ENCODE measurements at places on chromosomes 7 and 10.

DNA sequence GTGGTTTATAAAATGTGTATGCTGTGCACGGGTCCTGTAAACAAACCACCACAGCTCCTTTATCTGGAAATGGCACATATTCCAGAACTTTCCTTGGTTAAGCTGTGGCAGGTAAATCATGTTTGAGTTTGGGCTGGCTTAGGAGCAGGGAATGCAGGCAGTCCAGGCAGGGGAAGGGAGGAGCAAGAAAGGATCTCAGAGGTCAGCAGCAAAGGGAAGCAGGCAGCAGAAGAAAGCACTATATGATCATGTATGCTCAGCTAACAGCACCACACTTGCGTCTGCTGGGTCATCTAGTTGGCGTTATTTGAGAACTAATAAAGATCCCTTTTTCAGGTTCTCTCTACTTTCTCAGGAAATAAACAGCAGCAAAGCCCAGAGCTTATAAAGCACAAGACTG is 7.8 kb downstream of the ICA1 start:
- DNase-seq = no peak

DNA sequence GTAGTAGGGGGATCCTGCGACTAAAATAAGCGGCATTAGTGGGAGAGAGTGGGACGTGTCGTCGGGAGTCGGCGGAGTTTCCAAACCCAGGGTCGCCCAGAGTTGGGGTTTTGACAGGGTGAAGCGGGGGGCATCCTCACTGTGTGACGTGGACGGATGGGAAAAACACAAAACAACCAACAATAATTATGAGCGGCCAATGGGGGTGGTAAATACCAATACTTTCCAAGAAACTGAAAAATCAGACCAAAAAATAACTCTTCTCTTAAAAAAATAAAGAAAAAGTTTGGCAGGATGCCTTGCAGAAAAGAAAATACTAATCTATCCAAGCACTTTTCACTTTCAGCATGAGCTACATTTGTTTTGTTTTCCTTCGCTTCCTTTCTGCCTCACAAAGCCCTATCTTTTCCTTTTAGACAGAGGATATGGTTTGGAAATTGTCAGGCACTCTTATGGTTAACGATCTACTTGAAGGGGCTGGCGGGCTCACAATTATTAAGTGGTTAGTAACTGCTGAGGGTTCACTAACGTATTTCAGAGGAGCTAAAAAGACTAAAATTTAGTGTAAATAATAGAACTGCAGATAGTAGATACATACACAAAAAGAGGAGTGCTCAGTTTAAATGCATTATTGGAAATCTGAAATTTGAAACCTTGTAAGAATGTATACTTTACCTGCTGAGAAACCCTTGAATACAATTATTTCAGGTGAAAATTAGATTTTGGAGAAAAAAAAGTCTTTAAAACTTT is 802 bp upstream of the CDK6 start:
- no peak for DNase-seq

GRCh38 chr10:85611093-85611740 is 755.4 kb downstream of the GRID1 start:
- DNase-seq = no peak

DNA sequence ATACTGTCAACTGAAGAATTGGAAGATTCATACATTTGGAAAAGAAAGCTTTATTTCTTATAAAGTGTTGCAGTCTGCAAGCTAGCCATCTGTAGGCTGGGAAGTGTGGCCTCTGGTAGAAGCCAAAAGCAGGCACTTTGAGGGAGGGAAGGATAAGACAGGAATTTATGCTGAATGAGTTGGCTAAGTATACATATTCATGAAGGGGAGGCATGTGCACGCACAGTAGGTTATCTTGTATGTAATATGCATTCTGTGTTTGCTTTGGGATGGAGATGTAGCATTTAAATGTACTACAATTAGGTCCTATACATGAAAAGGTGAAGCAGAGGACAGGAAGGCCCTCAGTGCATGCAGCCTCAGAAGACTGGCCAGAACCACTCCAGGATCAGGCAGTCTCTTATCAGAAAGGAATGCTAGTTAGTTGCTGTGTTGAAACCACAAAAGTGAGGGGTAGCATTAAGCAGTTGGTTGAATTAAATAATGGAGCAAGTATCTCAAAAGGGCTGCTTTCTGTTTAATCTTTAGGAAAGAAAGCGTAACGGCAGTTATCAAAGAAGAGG is 40.9 kb downstream of the MYO3A start:
- no peak for DNase-seq

DNA sequence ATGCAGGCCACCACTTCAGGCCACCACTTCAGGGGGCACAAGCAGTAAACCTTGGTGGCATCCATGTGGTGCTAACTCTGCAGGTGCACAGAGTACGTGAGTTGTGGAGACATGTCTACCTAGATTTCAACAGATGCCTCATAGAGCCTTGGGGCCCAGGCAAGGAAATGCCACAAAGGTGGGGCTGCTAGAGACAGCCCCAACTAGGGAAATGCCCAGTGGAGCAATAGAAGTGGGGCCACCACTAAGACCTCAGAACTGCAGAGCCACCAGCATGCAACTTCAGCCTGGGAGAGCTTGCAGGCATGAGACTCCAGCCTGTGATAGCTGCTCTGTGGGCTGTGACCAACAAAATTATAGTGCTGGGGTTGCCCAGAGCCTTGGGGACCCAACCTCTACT is 107.6 kb downstream of the DNAJC1 start:
- no peak for DNase-seq

DNA sequence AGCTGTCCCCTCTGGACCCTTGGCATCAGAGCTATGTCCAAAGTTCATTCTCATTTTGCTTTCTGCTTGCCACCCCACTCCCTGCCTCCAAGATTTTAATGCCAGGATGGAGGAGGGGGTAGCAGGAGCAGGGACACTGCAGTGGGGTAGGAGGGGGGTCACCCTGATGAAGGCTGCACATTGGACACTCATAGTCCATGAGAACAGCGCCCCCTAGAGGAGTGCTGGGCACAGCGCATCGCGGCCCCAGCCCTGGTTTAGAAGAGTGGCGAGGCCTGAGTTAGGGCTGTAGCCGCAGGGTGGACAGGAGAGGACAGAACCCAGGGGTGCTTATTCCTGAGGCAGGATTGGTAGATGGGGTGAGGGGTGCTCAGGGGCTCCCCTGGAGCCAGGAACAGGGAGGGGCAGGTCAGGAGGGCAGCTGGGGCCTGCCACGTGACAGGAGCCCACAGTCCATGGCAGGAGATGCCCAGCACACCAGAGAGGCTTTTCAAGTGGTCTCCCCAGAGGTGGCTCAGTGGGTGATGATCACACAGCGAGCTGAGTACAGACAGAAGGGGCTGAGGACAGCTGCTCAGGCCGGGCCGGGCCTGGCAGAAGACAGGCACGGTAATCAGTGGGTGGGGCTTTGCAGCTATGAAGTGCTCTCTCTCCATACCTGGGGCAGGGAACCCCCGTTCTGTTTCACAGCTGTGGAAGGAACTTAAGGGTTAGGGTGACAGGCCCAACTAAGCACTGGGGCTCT is 71.4 kb downstream of the NEURL1 start:
- DNase-seq = peak; percentile 51

- no peak for DNase-seq
Observed at GRCh38 chr10:65291286-65291685, 1634.5 kb upstream of the LRRTM3 start.

GRCh38 chr10:122530177-122530576 is 30.4 kb upstream of the DMBT1 start:
- DNase-seq = no peak

DNA sequence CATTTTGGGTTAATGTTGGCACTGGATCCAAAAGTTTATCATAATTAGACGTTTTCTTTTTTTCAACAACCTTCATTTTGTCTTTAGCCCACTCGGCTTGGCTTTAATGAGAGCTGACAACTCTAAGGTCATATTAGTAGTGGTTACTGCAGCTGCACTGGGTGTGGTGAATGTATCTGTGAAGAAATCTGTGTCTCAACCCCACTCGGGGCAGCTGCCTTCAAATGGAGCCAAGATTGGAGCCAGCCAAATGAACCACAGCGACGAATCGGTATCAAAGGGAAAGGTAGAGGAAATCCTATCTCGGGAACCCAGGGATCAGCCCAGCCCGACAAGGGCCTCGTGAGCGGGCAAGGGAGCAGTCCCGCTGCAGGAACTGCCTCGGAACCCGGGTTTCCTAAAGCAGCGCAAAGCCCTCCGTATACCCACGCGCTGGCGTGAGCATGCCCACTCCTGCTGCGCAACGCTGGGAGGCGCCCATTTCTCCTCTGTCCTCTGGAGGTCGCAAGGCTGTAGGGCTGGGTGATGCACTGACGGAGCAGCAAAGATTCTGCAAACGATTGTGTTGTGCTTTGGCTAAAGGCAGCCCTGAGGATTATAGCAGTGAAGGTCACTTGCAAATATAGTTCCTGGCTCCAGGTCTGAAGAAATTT is 98.7 kb upstream of the MBL2 start:
- no peak for DNase-seq

DNA sequence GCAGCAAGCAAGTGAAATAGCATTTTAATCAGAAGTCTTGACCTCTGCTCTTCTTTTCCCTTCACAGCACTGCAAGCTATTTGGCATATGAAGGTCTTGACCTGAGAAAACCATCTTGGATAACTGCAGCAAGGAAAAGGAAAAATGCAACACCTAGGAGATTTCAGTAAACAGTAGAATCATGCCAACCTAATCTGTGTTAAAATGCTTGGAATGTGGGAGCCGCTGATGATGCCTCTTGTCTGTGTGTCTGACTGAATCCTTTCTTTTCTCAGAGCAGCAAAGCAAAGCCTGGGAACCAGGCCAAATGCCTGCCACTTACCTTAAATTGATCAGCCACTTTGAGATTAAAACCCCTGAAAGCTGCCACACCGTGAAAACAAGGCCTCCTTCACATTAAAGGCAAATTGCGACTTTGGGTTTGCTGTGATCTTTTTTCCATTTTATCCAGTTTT is 80.4 kb upstream of the CDK6 start:
- DNase-seq = no peak

GRCh38 chr10:75951627-75952026 is 520.2 kb downstream of the LRMDA start:
- DNase-seq = no peak

- DNase-seq = no peak
Observed at GRCh38 chr10:75967491-75967890, 536.1 kb downstream of the LRMDA start.

DNA sequence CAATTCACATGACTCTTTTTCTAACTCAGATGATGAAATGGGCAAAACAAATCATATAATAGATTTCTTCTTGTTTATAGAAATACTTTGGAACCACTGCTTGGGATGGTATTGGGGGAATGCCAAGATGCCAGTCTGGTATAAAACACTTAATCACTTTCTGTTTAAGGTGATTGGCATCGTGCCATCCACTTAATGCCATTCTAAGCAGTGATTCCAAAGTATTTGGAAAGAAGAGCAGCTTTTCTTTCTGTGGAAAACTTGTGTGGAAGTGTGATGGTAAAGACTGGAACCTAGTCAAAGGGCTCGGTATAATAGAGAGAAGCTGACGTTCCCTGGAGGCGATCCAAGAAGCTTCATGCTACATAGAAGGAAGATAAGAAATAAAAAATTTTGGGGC is 120.6 kb downstream of the TMEM26 start:
- DNase-seq = no peak

DNA sequence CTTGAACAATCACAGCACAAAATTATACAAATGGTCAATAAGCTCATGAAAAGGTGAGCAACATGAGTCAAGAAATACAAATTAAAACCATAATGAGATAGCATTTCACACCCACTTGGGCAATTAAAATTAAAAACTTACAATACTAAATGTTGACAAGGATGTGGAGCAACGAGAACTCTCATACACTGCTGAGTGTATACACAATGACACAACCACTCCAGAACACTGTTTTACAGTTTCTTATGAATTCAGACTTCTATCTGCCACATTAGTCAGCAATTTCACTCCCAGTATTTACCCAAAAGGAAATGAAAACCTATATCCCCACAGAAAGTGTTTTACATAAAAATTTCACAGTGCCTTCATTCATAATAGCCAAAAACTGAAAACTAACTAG is 31.1 kb downstream of the GDI2 start:
- DNase-seq = no peak

- no peak for DNase-seq
Observed at GRCh38 chr7:140643416-140643815, 2.8 kb upstream of the DENND2A start.

DNA sequence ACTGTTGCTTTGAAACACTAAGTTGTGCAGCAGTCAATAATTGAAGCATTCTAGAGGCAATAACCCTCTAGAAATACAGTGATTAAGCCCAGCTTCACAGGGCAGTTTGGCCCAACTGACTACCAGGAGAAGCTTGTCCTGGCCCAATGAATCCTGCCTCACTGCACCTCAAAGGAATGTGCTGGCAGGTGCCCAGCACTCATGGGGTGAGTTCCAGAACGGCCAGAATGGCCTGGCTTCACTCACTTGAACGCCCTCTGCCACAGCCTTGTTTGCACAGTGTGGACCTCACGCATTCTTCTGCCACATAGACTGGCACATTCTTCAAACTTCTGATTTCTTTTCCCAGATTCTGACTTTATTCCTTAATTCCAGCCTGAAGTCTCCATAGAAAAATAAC is 6.6 kb upstream of the ITIH2 start:
- DNase-seq = no peak

DNA sequence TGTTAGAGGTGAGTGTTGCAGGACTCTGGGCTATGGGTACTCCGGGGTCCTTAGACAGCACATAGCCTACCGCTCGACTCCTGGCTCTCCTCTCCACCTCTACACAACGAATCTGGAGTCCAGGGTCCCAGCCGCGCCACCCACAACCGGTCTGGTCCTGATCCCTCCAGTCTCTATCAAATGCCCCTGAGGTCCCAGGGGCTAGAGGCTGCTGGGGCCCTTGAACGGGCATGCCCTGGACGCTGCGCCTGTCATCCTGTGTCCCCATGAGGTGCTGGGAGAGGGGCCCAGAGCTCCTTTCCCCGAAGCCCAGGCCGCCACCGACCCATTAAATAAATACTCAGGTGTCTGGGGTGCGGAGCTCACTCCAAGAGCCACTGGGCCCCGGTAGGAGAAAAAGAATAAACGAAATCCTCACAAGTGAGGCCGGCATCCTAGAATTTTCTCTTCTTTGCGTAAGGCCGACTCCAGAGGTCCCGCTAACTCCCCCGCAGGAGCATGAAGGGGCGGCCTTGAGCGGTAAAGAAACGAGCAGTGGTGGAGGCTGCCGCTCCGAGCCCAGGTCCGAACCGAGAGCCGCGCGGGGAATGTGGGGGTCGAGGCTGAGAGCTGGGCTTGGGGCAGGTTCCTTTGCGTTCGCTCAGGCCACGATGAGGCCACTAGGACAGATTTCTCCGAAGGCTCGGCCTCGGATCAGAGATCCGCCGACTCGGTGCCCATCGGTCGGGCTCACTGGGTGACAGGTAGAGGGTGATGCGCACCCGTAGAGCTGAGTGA is 166.7 kb downstream of the NRF1 start:
- DNase-seq = no peak

- DNase-seq = no peak
Observed at GRCh38 chr7:137606061-137606674, 240.6 kb downstream of the DGKI start.

- DNase-seq = no peak
Observed at GRCh38 chr10:60980997-60981396, 37.0 kb upstream of the RHOBTB1 start.
